ENCODE measurements at places on chromosomes 1 and 21.

DNA sequence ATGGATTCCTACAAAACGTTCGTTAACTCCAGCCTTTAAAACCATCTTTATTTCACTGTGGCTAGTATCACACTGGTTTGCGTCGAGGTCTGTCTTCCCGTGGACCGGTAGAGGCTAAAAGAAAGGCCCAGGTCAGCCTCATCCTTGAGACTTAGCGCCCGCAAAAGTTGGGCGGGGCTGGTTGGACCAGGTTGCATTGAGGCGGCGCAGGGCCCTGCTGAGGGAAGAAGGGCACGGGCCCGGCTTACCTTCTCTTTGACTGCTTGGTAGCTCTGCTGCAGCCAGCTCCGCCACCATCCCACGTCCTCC lies 455 bp downstream of the BSDC1 start:
- DNase-seq: peak; percentile 11

DNA sequence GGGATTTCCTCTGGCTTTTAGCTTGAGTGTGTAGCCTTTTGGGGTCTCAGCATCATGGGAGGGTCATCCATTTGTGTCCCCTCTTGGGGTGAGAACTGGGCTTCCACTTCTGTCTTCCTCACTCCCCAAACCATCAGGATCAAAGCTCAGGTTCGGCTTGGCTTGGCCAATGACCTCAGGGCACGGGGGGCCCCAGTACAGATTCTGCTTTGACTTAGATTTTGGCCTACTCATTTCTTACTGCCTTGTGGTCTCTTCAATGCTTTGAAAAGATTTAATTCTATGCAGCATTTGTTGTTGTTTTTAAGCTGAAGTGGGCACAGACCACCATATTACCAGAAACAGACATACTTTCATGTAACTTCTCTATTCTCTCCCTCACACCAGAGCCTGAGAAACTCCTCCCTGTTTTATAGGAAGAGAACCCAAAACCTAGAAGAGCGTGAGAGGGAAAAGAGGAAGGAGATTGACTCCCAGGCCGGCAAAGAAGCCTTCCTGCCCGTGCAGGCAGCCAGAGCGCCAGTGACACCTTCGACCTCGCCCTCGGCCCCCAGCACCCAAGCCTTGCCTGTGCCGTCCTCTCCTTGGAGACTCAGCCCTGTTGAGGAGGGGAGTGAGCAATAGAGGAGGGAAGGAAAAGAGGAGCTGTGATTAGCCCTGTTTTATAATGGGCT lies 1.9 kb upstream of the S100A3 start:
- no peak for DNase-seq

- peak; percentile 78 for DNase-seq
These were observed 45.6 kb downstream of the SRRM1 start for GRCh38 chr1:24688621-24689195.

DNA sequence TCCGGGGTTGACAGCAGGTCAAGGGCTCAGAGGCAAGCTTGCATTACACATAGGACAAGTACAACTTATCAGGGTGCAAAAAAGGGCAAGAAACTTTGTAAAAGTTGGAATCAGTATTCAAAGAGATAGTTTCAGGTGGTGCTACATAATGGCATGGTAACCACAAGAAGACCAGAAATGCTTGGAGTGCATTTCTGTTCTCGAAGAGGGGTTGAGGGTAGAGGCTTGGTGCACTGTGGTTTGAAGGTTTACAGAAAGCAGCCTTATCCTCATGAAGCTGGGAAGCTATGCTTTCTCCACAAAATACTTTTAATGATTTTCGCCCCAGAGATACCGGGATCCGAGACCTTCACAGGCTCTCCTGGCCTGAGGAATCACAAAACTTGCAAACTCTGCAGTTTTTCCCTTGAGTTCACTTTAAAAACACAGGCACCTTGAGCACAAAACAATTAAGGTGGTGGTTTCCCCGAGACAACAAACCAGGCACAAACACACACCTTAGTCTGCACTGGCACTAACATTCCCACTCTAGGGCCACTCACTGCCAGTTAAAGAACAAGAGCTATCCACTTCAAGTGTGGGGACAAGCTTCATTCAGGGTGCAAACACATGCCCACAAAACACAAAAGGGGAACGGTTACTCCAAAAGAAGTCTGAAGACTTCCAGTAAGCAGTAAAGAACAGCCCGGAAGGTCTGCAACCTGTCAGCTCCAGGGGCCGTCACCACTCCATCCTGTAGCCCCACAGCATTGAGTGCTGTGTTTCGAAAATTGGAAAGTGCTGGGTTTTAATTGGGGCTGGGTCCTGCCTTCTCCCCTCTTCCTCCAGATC lies 29.8 kb upstream of the NFIA start:
- DNase-seq: no peak

DNA sequence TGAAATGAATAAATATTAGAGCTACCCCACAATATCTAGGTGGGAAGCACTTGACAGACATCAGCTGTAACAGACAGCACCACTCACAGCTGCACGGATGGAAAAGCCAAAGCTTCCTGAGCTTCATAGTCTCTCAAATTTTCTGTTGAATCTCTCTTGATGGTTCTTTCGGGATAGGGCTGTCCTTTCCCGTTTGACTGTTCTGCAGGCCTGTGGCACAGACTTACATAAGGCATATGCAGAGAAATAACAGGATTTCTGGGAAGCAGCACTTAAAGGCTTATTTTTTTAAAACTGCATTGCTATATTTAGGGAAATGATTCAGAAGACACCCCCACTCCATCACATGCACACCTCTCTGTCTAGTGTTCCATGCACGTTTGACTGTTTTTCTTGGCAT lies 77.5 kb downstream of the ZNF648 start:
- DNase-seq: no peak

DNA sequence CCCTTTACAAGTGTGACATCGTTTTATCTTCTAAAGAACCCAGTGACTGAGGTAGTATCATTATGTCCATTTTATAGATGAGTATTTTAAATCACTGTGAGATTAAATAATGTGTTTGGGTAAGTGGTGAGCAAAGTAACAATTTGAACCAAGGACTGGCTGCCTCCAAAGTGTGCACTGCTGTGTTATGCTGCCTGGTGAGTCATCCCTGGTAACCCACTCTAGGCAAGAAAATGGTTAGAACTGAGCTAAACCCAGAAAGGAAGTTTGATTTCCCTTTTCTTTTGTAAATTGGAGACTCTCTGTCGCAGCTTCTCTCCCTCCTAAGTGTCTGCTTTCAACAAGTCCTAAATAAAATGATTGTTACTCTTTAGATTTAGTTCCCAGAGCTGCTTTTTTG lies 342.8 kb upstream of the KAZN start:
- DNase-seq: no peak

- no peak for DNase-seq
These were observed 45.1 kb upstream of the MACF1 start for GRCh38 chr1:39159224-39160036.

DNA sequence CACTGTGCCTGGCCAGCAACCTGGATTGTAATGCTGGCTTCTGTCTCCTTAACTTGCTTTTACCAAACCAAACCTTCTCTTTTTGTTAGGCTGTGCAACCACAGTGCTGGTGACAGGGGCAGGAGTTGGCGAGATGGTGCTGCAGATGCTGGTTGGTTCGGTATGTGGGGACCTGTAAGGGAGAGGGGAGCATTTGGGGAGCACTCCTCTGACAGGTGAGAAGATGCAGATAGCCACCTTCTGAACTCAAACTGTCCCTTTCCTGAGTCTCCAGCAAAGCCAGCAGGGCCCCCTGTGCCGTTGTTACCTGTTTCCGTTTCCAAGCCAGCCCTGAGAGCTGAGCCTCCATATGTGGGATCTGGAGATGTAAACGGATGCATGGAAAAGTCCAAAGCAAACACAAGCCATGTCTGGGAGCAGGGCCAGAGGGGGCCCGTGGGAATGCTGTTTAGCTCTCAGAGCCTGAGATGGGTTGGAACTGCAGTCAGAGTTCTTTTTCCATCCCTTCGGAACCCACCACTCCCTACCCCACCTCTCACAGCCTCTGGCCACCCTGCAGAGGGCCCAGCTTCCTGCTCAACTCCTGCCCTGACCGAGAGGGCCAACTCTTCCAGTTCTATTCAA lies 34.0 kb downstream of the ELK4 start:
- no peak for DNase-seq

DNA sequence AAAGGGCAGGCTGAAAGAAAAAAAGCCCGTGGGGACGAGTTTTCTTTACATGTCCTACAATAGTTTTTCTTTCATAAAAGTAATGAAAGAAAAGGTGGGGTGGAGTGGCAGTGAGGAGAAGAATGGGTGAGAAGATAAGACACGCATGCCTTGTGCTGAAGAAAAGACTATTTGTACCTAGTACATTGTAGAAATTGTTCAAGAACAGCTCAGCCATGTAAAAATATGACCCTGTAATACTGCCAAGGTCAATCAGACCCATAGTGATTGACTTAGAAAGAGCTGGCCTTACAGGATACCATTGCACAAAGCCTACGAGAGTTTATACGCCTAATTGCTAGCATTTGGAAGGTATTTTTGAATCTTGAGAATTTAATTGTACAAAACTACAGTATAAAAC lies 126.0 kb upstream of the NRIP1 start:
- no peak for DNase-seq

GRCh38 chr21:16125274-16125673 lies 395.5 kb downstream of the USP25 start:
- no peak for DNase-seq

GRCh38 chr1:178258536-178258935 lies 164.6 kb downstream of the RASAL2 start:
- no peak for DNase-seq

DNA sequence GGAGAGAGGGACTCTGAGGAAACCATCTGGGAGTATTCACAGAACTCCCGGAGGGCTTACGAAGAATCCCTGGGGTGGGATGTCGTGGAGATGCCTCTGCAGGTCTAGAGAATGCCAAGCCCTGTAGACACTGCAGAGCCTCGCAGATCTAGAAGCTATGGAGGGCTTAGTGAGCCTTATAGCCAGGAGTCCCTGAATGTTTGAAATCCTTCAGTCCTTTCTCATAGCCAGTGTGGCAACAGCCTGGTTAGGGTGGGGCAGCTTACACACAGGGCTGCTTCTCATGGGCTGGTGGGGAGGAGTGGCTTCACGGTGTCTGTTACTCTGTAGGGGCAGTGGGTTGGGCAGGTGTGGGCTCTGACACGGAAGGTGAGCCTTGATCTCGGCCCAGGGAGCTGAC lies 44.2 kb upstream of the KDM4A start:
- no peak for DNase-seq

- no peak for DNase-seq
These were observed 20.9 kb downstream of the LACTBL1 start for GRCh38 chr1:22951796-22952195.

- DNase-seq: no peak
These were observed 510.9 kb downstream of the PTPRU start for GRCh38 chr1:29747196-29747595.

GRCh38 chr1:39575191-39576015 lies 1.2 kb downstream of the PABPC4 start:
- DNase-seq: peak; percentile 89

DNA sequence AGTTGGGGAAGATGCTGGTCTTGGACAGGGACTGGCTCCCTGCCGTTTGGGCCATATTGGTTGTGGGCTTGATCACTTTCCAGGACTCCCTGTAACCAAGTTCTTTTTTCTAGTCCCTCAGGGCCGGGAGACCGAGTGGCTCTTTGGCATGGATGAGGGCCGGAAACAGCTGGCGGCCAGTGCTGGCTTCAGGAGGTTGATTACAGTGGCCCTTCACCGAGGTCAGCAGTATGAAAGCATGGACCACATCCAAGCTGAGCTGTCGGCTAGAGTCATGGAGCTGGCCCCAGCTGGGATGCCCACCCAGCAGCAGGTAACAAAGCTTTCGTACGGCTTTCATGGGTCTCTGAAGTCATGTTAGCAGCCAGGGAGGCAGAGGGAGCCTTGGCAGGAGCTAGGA lies 4.3 kb downstream of the METTL13 start:
- no peak for DNase-seq

DNA sequence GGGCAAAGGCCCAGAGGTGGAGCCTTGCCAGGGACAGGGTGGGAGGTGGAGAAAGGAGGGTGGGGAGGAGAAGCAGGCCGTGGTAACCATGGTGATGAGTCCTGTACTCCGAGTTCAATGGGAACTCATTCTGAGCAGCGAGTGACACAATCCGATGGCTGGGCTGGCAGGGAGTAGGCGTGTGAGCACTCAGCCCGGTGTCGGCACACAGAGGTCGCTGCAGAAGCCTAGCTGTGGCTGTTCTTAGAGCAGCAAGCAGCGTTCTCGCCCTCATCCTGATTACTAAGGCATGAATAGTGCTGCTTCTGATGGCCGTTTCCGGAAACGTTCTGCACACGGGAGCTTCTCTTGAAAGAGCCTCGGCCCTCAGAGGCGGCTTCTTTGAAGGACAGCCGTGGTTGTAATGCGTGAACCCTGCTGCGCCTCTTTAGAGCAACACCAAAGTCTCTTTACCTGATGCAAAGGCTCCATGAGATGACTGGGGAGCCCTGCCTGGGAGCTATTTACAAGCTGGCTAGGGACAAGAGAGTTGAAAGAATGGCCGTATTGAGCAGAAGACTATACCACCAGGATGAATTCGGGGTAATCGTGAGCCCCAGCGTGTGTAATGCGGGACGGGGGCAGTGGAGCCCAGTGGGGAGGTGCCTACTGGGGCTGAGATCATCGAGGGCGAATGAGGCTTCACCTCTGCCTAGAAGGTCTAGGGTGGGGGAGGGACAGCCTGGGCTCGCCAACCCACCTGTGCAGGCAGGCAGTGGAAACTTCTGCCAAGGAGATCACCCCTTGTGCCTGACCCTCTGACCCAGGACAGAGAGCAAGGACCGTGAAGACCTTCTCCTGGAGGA lies 72.8 kb upstream of the PAX7 start:
- peak; percentile 81 for DNase-seq

DNA sequence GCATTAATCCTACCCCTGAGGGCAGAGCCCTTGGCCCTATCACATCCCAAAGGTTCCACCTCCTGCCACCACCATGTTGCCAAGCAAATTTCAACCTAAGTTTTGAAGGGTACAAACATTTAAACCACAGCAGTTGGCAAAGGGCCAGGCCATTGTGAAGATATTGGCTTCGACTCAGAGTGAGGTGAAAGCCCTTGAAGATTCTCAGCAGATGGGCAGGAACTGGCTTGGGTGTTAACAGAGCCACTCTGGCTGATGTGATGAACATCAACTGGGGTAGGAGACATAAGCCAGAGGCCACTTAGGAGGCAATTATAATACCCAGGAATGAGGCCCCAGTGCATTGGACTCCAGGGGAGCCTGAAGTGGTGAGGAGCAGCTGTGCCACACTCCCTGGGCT lies 207.7 kb upstream of the KAZN start:
- no peak for DNase-seq

- no peak for DNase-seq
These were observed 237.1 kb downstream of the USH2A start for GRCh38 chr1:216186141-216186540.

GRCh38 chr1:167791281-167792187 lies 69.8 kb downstream of the MPZL1 start:
- no peak for DNase-seq
